Liver (tissue), 10 donors: ENCODE measurements at places on chromosomes 7 and 10. TPM values are rescaled to one million over a fixed set of nuclear protein-coding genes. Genes with fewer than 3 reads are reported as not detected.

OR2F1 gene
- total RNA-seq, result 0.05 TPM

GPC2 gene
- total RNA-seq, result 0.33 TPM

PRKAR2B gene
- total RNA-seq, result 41.8 TPM

IFT22 gene
- 5.5 TPM for total RNA-seq

CSGALNACT2 gene
- total RNA-seq, result 11.0 TPM

CCL24 gene
- 0.47 TPM for total RNA-seq

ZFAND4 gene
- total RNA-seq, result 11.4 TPM

DNA sequence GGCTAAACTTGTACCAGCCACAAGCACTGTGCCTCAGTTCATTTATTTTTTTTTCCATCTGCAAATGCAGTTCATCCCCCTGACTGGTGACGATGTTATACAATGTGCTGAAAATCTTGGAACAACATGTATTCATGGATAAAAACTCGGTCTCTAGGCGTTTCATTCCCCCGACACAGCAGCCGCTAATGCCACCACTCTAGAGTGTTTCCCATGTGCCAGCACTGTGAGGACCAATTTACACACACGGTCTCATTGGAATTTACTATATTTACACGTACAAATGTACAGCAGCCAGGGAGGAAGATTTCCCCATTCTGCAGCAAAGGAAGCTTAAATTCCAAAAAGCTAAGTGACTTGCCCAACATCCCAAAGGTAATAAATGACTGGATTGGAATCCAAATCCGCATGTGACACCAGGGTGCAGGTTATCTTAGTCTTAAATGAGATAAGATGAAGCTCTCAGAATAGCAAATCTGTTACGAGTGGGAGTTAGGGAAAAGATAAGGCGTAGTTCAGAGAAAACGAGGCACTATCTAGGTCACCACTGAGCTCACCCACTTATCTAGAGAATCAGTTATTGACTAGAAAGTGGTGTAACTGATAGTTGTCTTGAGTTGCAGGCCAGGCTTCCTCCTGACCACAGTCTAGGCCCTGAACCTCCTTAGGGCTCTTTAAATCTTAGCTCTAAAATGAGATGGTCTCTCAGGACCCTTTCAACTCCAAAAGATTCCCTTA, 36.7 kb downstream of the FAM107B start:
- peaks cover 18% of the 10 kb centered on the region for H3K4me1 ChIP-seq
- no peak overlapping the region for H3K27ac ChIP-seq
- H3K27me3 ChIP-seq, result no peaks in the 10 kb centered on the region
- DNase-seq, result no peak

- H3K4me1 ChIP-seq, result no peaks in the 10 kb centered on the region
- no peaks in the 10 kb centered on the region for H3K36me3 ChIP-seq
- DNase-seq, result peak; percentile 17
- H3K4me3 ChIP-seq, result no peak overlapping the region
- H3K27ac ChIP-seq, result no peak overlapping the region
These were observed 49.9 kb upstream of the NKX6-2 start for GRCh38 chr10:132835848-132836233.

DNA sequence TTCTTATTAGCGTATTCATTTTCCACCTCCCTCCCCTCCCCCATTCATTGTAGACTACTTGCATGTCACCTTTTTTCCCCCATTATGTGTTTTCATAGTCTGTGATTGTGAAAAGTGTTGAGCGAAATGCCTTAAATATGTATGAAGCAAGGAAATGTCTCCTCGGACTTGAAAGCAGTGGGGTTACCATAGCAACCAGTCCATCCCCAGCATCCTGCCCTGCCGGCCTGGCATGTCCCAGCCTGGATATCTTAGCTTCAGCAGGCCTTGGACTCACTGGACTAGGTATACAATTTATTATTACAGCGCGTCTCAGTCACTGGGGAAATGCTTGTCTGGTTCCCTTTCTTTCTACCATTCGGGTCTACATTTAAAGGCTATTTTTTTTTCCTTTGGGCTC, 283.6 kb downstream of the BICC1 start:
- H3K4me1 ChIP-seq, result no peaks in the 10 kb centered on the region
- H3K4me3 ChIP-seq, result no peak overlapping the region
- no peak overlapping the region for H3K27ac ChIP-seq
- no peaks in the 10 kb centered on the region for H3K27me3 ChIP-seq
- H3K36me3 ChIP-seq, result no peaks in the 10 kb centered on the region

DNA sequence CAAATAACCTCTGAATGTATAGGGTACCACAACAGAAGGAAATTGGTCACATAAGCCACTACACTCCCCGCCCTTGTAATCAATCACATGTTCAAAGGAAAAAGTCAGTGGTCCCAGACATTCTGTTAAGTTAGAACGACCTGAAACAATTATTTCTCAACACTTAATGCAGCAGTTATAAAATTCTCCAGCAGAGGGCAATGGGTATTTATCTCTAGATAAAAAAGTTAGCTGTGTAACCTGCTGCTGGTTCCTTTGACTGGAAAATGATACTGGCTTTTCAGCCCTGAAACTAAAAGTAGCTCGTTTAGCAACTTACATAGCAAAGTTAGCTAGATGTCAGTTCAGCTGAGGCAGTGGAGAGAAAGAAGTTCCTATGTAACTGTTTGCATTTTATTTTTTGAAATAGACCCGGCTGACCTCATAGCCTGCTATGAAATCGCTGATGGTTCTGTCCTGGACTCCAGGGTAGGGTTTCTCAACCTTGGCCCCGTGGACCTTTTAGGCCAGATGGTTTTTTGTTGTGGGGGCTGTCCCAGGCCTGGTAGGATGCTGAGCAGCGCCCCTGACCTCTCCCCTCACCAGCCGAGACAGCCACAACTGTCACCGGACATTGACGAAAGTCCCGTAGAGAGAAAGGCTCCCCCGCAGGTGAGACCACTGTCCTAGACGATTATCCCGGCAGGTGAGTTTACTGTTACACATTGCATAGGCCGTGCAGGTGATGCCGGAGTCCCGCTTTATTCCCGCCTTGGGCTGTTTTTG, 40.2 kb upstream of the PROSER2 start:
- no peaks in the 10 kb centered on the region for H3K27me3 ChIP-seq
- H3K27ac ChIP-seq, result peak overlapping the region; percentile 8
- no peaks in the 10 kb centered on the region for H3K36me3 ChIP-seq
- peak overlapping the region; percentile 15 for H3K4me3 ChIP-seq
- no peak for DNase-seq

DNA sequence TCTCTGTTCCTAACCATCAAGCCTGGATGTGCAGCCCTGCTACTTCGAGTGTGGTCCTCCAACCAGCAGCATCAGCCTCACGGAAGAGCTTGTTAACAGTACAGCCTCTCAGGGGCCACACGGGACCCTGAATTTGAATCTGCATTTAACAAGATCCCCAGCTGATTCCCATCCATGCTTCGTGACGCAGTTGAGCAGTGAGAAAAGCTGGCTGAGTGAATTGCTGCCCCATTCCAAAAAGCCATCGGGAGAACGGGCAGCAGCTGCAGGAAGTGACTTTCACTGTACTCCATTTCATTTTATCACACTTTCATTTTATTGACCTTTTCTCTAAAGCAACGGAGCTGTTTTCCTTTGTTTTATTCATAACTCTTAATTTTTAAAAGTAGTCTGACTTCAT, 22.5 kb downstream of the FAM171A1 start:
- H3K36me3 ChIP-seq, result no peaks in the 10 kb centered on the region
- peaks cover 2% of the 10 kb centered on the region for H3K4me1 ChIP-seq
- no peak for DNase-seq
- H3K27ac ChIP-seq, result no peak overlapping the region
- H3K4me3 ChIP-seq, result no peak overlapping the region
- no peaks in the 10 kb centered on the region for H3K27me3 ChIP-seq

DNA sequence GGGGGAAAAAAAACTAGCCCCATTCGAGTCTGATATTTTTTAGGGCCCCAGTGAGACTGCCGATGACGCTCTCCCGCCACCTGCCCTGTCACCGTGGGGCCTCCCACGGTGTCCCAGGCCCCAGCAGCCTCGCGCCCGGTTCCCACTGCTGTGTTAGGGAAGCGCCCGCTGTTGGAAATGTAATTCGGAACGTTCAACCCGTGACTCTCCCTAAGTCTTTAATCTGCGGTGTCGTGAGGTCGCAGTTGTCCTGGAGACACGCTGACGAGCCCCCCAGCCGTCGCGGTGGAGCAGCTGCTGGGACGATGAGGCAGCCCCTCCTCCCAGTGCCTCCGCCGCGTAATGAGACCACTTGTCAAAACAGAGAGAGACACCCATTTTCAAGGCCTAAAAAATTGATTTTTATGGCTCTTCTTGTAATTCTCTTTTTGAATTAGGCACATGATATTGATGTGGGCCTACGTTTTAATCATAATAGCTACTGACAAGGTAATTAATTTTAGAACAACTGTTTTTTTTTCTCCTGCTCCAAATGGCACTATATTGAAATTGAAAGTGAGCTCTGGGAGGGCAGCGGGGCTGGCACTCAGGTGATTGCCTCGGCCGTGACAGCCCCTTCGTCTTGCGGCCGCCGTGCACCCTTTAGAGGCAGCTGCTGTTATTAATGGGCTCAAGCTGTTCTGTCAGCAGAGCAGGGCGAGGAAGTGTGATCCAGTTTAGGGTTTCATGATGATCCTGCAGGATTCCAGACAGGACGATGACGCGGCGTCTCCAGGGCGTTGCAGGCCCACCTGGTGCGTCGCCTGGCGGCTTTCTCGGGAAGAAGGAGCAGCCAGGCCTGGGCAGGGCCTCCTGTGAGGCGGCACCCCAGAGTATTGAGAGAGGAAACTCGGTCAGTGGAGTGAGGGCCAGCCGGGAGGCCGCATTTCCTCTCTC, 63.3 kb downstream of the NKX6-2 start:
- H3K27me3 ChIP-seq, result no peaks in the 10 kb centered on the region
- no peak for DNase-seq
- no peak overlapping the region for H3K4me3 ChIP-seq
- peaks cover 1% of the 10 kb centered on the region for H3K36me3 ChIP-seq
- no peaks in the 10 kb centered on the region for H3K4me1 ChIP-seq
- no peak overlapping the region for H3K27ac ChIP-seq

DNA sequence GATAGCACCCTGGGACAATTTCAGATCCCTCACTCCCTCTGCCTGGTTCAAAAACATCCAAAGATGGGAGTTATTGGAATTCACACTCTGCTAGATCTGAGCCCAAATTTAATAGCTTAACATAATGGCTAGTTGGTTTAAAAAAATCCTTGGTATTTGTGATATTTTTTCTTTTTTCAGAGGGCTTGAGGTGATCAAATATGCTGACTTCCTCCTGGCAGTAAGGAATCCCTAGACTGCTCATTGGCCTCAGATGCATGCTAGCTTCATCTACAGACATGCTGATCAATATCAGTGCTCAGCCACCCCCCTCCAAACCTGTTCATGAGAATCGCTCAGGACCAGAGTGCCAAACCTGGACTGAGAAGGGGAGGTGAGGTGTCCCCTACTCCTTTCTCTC, 74.7 kb upstream of the PLPP4 start:
- H3K4me1 ChIP-seq, result no peaks in the 10 kb centered on the region
- H3K27ac ChIP-seq, result no peak overlapping the region
- H3K36me3 ChIP-seq, result no peaks in the 10 kb centered on the region
- no peak overlapping the region for H3K4me3 ChIP-seq
- no peak for DNase-seq

DNA sequence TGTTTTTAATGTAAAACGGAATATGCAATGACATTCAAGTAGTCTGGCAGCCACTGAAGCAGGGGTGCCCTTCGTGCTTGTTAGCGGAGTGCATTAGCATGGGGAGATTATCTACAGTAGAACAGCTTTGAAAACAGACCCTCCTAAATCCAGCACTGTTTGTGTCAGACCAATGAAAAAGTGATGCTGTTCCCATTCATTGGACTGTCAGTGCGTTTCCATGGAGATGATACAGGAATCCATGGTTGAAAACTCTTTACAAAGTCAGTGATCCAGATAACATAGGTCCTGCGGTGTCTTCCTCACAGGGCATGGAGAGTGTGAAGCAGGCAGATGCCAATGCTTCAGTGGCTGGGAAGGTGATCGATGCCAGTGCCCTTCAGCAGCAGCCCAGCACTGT, 73.6 kb downstream of the ITGB8 start:
- DNase-seq, result no peak
- H3K27me3 ChIP-seq, result no peaks in the 10 kb centered on the region
- no peaks in the 10 kb centered on the region for H3K36me3 ChIP-seq

GRCh38 chr10:97542169-97543024, 30.2 kb upstream of the ANKRD2 start:
- H3K27me3 ChIP-seq, result no peaks in the 10 kb centered on the region
- peak overlapping the region; percentile 69 for H3K27ac ChIP-seq
- no peaks in the 10 kb centered on the region for H3K36me3 ChIP-seq
- H3K4me1 ChIP-seq, result no peaks in the 10 kb centered on the region

DNA sequence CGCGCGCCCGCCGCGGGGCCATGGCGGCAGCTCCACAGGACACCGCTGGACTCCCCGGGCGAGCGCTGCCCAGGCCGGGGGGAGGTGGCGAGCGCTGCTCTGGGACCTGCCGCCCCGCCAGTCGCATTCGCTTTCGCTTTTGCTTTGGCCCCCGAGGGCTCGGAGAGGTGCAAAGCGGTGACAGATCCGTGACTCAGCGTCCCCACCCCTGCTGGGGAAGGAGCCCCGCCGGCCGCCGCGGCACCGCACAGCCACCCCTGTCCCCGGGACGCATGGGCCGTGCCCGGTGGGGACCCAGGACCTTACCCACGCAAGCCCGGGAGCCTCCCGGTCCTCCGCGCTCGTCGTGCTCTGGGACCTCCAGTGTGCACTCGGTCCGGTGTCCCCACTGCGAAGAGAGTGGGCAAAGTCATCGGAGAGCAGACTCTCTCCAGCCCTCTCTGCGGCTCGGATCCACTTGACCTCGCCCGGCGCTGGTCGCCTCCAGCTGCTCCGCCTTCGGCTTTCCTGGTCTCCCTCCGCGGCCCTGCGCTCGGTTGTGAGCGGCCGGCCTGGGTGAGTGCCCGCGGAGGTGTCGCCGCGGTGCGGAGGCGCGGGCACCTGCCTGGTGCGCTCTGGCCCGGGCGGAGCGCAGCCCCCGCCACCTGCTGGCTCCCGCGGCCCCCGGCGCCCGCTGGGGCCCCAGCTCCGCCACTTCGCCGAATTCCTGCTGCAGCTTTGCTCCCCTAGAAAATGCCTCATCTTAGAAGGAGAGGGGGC, at the start of gene IL15RA:
Gene IL15RA, minus strand, starts transcription at position 73 of the 759 bp plus-strand sequence. Its CDS starts 51 bp downstream, at position 22.
- peaks cover 7% of the 10 kb centered on the region for H3K4me1 ChIP-seq
- peak within 1 kb of the TSS; percentile 98 for H3K27ac ChIP-seq
- H3K27me3 ChIP-seq, result no peaks in the 10 kb centered on the region
- DNase-seq, result peak; percentile 84

- no peaks in the 10 kb centered on the region for H3K4me1 ChIP-seq
- no peaks in the 10 kb centered on the region for H3K27me3 ChIP-seq
- H3K27ac ChIP-seq, result no peak overlapping the region
- no peak overlapping the region for H3K4me3 ChIP-seq
- DNase-seq, result no peak
- no peaks in the 10 kb centered on the region for H3K36me3 ChIP-seq
These were observed 24.5 kb upstream of the ARHGAP21 start for GRCh38 chr10:24748214-24748613.

DNA sequence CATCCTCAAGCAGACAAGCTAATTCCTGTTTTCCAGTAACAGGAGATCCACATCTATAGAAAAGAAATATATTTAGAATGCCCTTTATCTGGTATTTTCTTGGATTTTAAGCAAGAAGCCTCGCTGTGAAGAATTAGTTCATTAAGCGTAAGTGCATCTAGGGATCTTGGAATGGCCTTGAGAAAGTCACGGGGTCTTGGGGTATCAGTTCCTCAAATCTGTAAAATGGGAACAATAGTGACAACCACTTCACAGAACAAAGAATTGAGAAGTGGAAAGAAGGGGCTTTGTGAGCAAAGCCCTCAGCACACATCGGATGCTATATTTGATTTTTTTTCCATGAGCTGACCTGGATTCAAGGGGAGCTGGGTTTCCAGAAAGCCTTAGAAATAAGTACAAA, 32.3 kb upstream of the WDFY4 start:
- no peak overlapping the region for H3K27ac ChIP-seq
- peaks cover 3% of the 10 kb centered on the region for H3K4me1 ChIP-seq

GRCh38 chr7:30117896-30118295, 16.9 kb upstream of the MTURN start:
- no peaks in the 10 kb centered on the region for H3K4me1 ChIP-seq
- no peaks in the 10 kb centered on the region for H3K36me3 ChIP-seq
- no peak for DNase-seq
- H3K27ac ChIP-seq, result no peak overlapping the region
- no peaks in the 10 kb centered on the region for H3K27me3 ChIP-seq
- H3K4me3 ChIP-seq, result no peak overlapping the region
